NCI-H1048 (cell line): ENCODE measurements at places on chromosomes 12 and 14.

DNA sequence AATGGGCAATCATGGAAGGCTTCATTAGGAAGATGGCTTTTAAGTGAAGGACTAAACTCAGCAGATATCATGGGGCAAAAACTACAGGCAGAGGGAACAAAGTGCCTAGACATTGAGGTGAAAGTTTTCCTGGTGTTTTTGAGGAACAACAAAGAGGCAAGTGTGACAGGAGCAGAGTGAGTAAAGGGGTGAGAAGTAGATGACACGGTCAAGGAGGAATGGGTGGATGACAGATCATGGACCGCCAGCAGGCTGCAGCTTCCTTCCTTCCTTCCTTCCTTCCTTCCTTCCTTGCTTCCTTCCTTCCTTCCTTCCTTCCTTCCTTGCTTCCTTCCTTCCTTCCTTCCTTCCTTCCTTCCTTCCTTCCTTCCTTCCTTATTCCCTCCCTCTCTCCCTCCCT lies 108.3 kb downstream of the TRHDE start:
- no peak for DNase-seq

DNA sequence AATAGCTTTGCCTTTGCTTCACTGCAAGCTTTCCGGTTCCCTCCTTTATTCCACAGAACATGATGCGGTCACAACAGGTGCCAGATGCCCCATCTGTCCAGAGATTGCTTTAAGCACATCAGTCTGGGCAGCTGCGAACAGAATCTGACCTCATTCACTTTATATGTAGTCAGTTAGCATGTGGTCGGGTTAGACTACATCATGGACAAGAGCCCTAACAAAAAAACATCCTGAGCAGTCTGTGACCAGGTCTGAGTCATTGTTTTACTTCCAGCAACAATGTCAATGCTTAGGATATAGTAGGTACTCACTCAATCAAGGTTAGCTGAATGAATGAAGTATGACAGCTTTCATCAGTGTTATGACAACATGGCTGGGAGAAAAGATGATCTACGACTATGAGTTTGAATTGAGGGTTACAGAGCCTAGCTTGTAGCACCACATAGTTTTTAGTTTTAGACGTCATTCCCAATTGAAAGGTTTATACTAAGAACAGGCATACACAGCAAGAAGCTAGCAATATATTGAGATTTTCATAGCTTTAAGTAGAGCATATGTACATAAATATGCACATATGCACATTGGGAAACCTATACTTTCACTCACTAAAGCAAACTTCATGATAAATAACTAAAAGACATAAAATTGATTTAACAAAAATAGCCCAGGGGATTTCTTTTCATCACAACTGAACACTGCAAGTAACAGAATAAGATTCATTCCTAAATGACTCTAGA lies 64.2 kb upstream of the TMCC3 start:
- DNase-seq = no peak

DNA sequence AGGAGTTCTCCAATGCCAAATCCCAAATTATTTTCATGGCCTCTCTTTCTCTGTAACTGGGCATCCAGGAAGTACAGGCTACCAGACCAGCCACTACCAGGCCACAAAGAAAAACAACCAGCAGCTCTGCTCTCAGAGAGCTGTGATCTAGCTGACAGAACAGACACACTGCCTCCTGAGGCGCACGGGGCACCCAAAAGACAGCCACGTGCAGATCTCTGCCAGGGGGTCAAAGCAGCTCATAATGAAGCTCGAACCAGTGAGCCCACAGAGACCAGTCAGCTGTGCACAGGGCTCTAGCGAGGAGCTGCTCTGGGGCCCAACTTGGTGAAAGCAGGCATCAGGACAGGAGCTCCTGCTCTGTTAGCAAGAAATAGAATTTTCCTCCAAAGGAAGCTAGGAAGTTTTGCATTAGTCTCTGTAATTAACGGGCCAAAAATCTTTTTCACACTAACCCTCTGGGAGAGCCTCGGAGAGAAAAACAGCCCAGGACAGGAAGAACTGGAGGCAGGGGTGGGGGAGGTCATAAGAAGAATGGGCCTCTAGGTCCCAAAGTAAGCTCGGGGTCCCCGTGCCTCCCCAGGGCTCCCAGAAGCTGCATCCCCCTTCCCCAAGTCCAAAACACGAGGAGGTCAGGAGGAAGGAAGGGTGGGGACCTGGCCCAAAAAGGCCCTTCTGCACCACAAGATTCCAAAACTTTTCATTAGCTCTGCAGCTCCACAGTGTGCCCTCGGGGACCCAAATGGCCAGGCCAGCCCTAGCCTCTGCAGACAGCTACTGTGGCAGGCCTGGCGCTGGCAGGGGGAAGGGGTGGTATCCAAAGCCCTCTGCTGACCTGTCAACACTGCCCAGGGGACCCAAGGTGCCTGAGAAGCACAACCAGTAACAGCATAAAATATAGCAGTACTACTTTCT lies 30.2 kb downstream of the ACTN1 start:
- DNase-seq = no peak

DNA sequence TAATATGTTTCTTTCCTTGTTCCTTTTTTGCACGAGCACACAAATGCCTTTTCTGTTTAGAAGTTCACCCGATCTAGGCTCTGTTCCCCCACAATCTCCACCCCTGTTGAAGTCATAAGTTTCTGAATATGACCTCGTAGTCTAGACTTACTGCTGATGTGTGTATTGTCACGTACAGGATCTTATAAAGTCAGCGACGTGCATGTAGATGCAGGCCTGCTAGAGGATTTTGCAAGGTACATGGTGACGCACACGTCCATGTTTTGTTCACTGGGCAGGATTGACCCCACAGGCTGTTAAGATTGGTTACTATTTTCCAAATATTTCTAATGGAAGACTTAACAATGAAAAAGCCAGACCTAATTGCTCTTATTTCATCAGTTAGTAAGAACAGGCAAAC lies 46.2 kb upstream of the CCDC91 start:
- DNase-seq = no peak

GRCh38 chr14:98341211-98341610 lies 930.8 kb downstream of the BCL11B start:
- no peak for DNase-seq

DNA sequence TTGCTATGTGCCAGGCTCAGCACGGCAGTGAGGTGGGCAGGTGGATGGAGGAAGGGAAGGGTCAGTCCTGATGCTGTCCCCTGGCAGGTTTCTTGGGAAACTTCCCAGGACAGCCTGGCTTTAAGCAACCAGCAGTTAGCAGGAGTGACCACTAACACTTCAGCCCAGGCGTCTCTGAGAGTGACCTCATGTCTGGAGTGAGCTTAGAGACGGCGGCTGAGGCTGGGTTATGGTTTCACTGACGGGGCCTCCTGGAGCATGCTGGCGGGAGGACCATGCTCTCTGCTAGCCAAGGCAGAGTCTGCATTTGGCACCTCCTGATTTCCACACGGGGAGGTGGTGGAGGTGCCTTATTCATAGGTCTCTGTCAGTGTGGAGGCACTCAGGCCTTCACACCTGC lies 2.5 kb downstream of the HHIPL1 start:
- no peak for DNase-seq

- no peak for DNase-seq
These were observed 207.1 kb downstream of the PIK3C2G start for GRCh38 chr12:18468246-18469075.

DNA sequence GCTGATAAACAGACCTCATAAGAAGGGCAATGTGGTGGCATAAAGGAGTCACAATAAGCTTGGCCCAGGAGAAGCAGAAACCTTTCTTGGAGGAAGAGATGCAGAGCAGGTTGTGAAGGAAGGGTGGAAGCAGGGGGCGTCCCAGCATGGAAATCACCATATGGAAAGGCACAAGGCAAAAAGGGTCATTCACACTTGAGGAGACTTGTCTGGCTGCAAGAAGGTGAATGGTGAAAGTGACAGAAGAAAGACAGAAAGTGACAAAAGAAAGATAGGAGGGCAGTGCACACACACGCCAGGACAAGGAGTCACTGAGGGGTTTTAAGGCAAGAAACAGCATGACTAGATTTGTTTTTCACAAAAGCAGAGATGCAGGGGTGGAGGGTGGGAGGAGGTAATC lies 38.3 kb downstream of the GALNT4 start:
- no peak for DNase-seq
